GM10248 (cell line): ENCODE measurements at places on chromosomes 5 and 9.

DNA sequence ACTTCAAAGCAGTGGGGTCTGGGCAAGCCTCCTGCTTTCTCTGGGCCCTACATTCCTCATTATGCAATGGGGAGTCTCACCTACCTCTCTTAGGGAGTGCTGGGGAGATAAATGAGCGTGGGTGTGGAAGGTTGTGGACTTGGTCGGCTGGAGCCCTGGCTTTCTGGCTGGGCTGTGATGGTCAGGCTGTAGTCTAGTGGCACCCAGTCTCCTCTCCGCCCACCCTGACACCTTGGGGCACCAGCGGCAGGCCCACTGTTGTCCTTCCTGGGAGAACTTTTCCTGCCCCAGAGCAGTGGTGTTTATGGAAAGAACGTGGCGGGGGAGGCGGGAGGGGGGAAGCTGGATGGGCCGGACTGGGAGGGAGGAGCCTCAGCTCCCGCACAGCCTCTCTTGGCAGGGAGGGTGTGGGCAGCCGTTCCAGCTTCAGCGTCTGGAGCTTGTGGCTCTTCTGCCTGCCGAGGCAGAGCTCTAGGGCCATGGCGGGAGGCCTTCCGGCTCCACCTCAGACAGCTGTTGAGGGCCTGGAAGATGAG lies 4.1 kb downstream of the PTGS1 start:
- DNase-seq, result no peak

DNA sequence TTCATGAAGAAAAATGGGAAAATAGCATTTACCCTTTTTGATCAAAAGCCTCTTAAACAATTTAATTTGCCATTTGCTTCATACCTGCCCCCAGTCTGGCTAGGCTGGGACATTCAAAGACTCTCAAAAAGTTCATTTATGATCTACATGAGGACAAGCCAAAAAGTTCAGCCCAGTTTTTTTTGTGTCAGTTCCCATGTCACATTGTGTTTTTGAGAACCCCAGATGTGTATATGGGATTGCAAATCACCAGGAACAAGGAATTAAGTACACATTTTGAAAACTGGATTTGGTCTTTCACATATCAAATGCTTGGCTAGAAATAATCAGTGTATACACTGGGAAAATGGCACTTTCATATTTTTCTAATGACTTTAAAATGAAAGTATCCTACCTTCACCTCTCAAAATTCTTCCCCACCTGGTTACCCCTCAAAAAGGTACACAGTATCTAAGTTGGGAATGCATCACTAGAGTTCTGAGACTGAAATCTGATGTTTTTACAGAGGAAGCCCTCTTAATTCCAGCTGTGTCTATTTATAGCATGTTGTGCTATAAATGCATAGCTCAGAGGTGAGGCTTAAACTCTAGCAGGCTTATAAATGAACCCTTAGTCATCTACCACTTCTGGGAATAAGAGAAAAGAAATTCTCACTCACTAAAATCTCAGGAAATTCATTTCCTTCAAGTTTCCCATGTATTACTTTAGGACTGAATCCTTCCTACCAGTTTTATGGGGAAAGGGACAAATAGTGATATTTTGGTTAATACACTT lies 9.3 kb downstream of the STOM start:
- DNase-seq, result no peak

DNA sequence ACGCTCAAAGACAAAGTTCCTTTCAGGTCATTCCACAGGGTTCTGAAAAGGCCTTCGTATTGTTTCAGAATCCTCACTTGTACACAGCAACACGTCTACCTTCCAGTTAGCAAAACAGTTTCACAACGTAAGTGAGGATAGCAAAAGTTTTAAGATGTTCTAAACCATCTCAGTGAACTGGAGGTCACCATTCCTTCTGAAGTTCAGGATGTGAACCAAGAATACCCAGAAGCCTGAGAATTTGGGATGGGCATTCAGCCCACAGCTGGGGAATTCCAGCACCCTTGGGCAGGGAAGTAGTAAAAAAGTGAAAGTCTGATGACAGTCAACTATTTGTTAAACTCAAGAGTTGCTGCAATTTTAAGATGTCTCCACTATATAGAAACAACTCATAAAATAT lies 224.5 kb downstream of the BNC2 start:
- no peak for DNase-seq

- DNase-seq, result no peak
Measured at GRCh38 chr9:15377625-15378540, 44.8 kb upstream of the SNAPC3 start.

GRCh38 chr5:141465351-141465750 lies 10.4 kb upstream of the PCDHGC3 start:
- DNase-seq, result no peak

- DNase-seq, result no peak
Measured at GRCh38 chr5:85545129-85545528, 1072.6 kb upstream of the COX7C start.

DNA sequence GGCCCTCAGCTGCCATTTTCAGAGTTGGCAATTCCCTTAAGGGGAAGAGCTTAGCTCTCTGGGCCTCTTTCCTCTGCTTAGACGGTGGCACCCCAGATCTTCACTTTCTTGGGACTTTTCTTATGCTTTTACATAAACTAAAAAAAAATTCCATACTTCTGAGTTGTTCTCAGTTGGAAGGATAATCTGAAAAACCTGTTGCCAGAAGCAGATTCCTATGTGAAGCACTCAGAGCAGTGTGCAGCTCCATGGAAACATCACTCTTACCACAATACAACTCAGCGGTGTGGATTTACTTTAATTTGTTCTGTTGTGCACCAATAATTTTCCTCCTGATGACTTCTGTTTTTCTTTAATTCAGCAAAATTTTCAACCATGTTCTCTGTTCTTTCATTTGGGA lies 44.1 kb upstream of the MROH2B start:
- no peak for DNase-seq

- DNase-seq, result no peak
Measured at GRCh38 chr9:135886147-135886981, 21.0 kb downstream of the CAMSAP1 start.

- DNase-seq, result peak; percentile 5
Measured at GRCh38 chr9:116000748-116001329, 152.8 kb upstream of the PAPPA start.

DNA sequence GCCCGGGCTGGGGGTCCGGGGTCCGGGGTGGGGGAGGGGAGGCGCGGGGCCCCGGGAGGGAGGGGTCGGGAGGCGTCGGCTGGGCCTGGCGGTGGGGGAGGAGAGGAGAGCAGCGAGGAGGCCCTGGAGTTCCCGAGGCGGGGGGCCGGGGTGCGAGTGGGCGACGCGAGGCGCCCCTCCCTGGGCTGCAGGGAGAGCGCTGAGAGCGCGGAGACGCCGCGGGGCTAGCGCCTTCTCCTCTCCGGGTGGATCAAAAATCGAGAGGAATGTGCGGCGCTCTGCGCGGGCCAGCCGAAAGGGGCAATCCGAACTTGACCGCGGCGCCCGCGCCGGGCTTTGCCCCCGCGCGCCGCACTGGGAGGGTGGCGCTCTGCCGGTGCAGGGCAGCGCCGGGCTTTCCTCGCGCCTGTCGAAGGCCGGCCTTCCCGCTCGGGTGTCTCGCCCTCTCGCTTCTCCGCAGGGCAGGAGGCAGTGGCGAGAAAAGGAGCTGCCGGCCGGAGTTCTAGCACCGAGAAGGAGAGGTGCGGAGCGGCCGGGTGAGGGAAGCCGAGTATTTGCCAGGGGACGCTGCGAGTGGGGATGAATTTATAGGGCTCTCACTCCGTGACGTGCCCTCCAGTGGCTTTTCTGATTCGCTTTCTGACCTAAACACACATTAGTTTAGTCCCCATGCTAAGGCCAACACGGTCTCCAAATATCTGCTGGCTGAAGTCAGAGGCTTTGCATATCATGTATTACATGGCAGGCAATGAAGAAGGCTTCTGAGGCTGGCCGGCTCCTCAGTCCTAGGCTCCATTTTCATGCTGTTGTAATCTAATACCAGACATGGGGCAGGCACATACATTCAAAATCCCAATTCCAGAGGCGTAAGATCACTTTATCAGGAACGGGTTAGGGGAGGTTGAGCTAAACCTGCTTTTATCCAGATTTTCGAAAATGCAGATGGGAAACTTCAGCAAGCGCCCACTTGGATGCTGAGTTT lies 503 bp upstream of the GDNF start:
- DNase-seq, result peak; percentile 29

DNA sequence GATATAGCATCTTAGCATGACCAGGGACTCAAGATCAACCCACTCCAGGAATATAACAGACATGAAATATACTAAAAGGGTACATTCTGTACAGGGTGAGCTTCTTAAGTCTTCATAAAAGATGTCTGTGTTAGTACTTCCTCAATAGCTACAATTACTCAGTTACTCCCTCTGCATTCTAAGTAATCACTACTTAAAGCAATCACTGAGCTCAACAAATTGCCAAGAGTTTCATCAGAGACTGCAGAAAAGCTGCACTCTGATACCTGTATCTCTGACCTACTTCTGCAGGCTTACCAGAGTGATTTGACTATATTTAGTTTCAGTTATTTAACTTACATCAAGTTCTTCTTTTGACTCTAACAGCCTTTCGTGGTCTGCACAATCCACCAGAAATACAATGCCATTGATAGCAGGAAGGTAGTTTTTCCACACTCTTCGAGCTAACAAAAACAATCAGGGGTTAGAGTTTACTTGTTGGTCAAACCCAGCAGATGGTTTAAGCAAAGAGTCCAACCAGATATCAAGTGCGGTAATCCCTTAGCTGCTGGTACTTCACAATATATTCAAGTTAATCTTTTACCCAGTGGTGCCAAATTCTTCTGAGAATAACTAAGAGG lies 23.3 kb downstream of the SAR1B start:
- peak; percentile 50 for DNase-seq

GRCh38 chr9:5863092-5863746 lies 27.5 kb upstream of the MLANA start:
- DNase-seq, result no peak

DNA sequence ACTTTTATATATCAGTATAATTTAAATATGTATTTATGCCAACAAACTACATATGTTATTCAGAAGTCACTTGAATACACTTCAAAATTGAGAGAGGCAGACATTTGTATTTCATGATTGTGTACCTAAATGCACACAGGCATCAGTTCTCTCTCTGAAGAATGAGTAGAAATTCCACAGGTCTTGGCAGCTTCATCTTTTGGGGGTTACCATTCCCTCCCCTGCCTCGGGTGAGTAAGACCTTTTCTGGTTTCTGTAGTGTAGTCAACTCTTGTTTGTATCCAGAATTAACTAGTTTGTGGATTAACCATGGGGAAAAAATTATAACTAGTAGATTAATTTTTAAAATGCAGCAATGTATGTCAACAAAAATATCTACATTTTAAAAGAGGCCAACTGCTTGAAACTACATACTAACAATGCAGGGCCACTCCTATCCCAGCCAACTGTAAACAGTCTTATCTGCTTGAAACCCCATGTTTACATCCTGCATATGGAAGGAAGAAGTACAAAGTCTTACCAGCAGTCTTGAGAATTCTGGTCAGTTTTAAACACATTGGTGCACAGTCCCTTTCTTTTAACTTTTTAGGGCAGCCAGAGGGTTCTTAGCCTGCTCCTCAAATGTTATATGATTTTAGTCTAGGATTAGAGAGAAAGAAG lies 339.6 kb upstream of the KIF2A start:
- DNase-seq, result no peak

DNA sequence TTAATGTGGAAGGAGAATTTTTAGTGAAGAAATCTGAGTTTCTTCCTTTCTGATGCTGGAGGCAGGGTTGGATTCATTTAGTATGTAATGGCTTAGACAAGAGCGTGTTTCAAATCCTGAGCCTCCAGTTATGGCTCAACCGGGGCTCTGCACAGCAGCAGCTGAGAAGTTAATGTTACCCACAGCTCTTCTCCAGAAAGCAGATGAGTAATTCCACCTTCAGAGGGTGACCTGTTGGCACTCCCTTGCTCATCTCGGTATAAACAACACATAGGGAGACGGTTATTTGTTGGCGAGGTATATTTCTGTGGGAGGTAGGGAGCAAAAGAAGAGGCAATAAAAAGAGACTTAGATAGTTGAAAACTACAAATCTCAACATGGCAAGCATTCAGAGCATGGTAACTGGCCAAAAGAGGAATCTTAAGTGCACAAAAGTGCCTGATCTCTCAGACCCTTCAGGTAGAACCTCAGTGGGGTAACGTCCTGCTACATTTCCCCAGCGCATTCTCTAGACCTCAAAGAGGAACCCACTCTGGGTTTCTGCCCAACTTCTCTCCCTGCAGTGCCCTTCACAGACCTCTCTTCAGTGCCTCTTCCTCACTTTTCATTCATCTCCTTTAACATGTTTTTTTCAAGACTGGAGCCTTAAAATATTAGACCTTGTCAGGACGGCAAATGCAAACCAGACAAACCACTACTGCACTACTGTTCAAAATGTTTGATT lies 417.5 kb upstream of the ADAMTSL1 start:
- no peak for DNase-seq

GRCh38 chr5:119037496-119038215 lies 33.2 kb upstream of the DMXL1 start:
- DNase-seq, result no peak

DNA sequence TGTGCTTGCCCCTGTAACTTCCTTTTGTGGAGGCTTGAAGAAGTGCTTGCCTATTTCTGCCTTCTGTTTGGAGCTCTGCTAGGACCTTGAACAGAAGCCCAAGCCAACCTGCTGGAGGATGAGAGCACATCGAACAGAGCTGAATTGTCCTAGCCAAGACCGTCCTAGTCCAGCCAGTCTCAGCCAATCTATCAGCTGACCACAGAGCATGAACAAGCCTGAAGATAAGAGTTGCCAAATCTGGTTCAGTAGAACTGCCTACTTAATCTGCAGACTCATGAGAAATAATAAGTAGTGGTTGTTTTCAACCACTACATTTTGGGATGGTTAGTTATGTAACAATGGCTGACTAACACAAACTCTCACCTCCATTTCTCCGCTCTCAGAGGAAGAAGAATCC lies 4.4 kb upstream of the SNX2 start:
- DNase-seq, result no peak

- DNase-seq, result no peak
Measured at GRCh38 chr9:96164268-96164683, 137.7 kb downstream of the HSD17B3 start.

GRCh38 chr9:127999461-127999860 lies 18.7 kb upstream of the EEIG1 start:
- DNase-seq, result no peak

- no peak for DNase-seq
Measured at GRCh38 chr5:170143710-170144109, 38.0 kb downstream of the FOXI1 start.

DNA sequence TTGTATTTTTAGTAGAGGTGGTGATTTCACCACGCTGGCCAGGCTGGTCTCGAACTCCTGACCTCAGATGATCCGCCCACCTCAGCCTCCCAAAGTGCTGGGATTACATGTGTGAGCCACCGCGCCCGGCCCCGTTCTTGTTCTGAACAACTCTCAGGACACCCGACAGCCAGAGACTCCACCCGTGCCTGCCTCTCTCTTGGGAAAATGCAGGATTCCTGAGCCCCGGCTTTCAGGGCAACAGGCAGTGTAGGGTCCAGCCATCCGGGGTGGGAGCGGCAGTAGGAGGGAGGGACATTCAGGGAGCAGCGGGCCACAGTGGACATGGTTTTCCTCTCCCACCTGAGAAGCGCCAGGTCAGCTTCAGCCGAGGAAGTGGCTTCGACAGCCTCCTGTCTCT lies 34.4 kb downstream of the NCS1 start:
- no peak for DNase-seq
